ENCODE measurements at places on chromosomes 1 and 21.

- DNase-seq, result no peak
These were observed 815 bp downstream of the STYXL2 start for GRCh38 chr1:167094690-167095089.

DNA sequence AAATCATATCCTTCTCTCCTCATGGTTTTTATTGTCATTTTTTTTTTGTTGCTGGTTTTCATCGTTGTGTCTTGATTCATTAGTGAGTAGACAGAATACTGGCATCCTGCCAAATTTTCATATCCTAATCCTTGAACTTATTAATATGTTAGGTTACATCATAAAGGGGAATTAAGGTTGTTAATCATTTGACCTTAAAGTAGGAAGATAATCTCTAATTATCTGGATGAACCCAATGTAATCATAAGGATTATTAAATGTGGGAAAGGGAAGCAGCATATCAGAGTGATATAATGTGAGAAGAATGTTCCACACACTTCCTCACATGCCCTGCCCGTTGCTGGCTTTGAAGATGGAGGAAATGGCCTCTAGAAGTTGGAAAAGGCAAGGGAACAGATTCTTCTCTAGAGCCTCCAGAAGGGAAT lies 299.7 kb downstream of the HMCN1 start:
- no peak for DNase-seq

DNA sequence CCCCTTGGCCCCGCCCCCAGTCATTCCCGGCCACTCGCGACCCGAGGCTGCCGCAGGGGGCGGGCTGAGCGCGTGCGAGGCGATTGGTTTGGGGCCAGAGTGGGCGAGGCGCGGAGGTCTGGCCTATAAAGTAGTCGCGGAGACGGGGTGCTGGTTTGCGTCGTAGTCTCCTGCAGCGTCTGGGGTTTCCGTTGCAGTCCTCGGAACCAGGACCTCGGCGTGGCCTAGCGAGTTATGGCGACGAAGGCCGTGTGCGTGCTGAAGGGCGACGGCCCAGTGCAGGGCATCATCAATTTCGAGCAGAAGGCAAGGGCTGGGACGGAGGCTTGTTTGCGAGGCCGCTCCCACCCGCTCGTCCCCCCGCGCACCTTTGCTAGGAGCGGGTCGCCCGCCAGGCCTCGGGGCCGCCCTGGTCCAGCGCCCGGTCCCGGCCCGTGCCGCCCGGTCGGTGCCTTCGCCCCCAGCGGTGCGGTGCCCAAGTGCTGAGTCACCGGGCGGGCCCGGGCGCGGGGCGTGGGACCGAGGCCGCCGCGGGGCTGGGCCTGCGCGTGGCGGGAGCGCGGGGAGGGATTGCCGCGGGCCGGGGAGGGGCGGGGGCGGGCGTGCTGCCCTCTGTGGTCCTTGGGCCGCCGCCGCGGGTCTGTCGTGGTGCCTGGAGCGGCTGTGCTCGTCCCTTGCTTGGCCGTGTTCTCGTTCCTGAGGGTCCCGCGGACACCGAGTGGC lies at the start of gene SOD1:
Gene SOD1 (plus strand): TSS at position 158 of the 723 bp plus-strand sequence. CDS start 77 bp downstream, at position 235.
- peak; percentile 94 for DNase-seq

DNA sequence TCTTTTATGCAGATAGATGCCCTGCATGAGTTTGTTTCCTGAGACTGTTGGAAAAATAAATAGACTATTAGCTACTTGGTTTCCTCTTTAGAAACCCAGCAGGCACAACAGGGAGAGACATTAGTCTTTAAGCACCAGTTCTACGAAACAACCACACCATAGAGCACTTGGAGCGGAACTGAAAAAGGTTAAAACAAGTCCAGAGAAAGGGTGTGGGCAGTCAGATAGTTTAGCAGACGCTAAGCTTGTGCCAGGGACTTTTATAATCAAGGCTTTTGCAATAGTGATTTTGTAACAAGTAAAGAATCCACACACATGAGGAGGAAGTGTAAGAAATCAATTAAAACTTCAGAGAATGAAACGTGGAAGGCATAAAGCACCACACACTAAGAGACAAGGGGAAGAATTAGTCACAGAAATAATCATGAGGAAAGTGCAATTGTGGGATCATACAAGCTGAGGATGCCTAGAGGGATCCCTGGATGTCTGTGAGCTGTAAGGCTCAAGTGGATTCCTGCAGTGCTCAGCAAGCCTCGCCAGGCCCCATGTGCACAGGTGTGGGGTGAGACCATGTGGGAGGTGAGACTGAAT lies 37.8 kb upstream of the TLR5 start:
- DNase-seq, result no peak

DNA sequence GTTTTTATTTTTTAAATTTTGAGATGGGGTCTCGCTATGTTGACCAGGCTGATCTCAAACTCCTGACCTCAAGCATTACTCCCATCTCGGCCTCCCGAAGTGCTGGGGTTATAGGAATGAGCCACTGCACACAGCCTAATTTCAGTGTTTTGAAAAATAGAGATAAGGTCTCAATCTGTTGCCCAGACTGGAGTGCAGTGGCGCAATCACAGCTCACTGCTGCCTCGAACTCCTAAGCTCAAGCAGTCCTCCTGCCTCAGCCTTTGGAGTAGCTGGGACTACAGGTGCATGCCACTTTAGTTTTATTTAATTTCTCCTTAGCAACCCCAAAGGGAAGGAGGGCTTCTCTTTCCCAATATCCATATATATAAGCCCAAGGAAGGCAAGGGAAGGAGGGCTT lies 63.7 kb upstream of the LPGAT1 start:
- DNase-seq, result no peak

DNA sequence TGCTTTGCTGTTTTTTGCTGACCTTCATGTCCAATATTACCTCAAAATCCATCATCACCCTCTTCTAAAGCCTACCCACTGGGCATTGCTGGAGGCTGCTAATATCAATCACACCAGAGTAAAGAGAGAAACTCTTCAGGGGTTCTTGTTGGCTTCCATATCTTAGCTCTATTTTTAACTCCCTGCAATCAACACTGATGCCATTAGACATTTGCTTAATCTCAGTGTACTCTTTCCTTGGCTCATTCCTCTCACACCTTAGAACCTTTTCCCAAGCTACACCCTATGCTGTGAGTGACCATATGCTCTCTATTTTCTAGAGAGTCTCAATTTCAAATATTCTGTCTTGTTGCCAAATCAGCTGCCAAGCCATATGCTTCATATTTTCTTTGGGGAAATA lies 40.6 kb upstream of the RABGAP1L start:
- DNase-seq, result no peak

DNA sequence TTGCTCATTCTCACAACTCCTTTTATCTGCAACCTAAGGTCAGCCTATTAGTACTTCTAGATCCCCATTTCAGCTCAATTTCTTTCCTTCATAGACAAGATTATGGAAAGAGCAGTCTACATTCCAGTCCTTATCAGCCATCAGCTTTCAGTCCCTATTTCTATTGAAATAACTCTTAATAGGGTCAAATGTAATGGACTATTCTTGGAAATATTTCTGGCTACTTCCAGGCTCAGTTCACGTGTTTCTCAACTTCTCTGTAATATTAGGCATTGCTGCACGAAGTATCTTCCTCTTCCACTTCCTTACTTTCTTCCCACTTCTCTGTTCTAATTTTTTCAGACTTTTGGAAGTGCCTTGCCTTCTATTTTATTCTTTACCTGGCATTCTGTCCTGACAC lies 232.9 kb upstream of the USP25 start:
- DNase-seq, result no peak

DNA sequence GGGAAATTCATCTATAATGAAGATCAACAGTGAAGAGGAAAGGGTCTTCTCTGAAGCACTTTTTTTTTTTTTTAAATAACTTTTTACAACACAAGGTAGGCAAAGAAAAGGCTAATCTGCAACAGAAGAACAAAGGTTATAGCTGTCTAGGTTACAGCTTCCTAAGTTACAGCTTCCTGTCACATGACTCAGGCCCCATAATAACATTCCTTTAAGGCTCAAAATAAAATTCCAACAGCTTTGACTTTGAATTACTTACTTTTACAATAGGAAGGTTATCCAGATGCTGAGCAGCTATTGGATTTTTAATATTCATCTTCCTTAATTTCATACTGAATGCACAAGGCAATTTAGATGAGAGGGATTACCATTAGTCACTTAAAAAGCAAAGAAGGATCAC lies 40.4 kb upstream of the TMEM61 start:
- no peak for DNase-seq

DNA sequence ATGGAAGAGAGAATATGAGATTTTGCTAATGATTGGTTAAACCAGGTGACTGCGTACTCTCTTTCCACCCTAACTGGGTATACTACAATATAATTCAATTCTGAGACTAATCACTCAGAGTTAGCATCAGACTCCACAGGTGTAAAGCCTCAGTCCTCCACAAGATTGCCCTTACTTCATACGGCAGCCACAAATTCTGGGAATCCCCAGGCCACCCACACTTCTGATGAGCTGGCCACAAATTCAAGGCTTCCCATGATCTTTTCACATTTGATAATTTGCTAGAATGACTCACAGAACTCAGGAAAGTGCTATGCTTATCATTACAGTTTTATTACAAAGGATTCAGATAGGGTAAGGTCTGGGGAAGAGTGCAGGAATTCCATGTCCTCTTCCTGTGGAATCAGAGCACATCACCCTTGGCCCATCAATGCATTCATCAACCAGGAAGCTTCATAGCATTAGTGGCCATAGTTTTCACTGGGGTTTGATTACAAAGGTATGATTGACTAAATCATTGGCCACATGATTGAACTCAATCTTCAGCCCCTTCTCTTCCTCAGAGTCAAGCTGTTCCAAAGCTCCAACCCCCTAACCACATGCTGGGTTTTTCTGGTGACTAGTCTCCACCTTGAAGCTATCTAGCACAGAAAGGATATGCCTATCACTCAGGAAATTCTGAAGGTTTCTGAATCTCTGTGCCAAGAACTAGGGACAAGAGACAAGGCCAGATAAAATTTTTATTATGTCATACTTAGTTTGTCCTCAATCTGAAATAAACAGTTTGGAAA lies 131.7 kb downstream of the HHIPL2 start:
- no peak for DNase-seq

GRCh38 chr1:206590025-206590758 lies 22.1 kb downstream of the EIF2D start:
- peak; percentile 57 for DNase-seq

- DNase-seq, result peak; percentile 38
These were observed 102.2 kb downstream of the CASZ1 start for GRCh38 chr1:10694274-10694632.

- DNase-seq, result no peak
These were observed 78.1 kb upstream of the ZNF644 start for GRCh38 chr1:91099746-91100621.

GRCh38 chr1:5810553-5811270 lies 181.5 kb downstream of the NPHP4 start:
- DNase-seq, result no peak

Measured in activated gamma-delta T cell treated with anti-CD3 and anti-CD28 coated beads, Interleukin-2, amount 50 U/mL, for 16 hours (primary cell).